Non-pigmented ciliary epithelial cell (primary cell): ENCODE measurements at places on chromosomes 7 and 10.

- no peak for DNase-seq
Observed at GRCh38 chr7:82838314-82838713, 324.4 kb downstream of the PCLO start.

GRCh38 chr10:133275684-133276092 lies 980 bp downstream of the ADAM8 start:
- DNase-seq = no peak

DNA sequence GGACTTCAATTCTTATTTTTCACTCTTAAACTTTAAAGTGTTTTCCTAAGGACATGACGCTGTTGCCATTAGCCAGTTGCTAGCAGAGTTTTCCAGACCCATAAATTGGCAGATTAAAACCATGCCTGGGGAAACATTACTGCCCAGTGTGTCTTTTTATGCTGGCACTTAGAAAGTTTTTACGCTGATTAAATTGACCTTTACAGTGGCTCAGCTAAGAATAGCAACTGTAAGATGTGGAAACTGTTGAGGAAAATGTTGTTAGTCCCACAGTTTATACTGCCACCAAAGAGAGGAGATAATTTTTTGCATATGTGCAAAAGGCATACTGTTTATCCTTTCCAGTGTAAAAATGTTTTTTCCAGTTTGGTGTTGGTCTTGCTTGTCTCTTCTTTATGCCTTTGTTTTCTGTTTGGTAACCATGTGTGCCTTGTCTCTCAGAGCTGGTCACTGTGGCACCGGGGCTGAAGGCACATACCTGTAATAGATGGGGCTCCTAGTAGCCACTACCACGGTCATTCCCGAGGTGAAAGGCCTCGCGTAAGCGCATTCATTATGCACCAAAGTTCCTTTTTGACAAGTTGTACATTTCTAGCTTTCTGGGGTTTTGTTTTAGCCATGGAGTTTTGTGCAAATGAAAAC lies 45.3 kb downstream of the CYP17A1 start:
- DNase-seq = no peak

DNA sequence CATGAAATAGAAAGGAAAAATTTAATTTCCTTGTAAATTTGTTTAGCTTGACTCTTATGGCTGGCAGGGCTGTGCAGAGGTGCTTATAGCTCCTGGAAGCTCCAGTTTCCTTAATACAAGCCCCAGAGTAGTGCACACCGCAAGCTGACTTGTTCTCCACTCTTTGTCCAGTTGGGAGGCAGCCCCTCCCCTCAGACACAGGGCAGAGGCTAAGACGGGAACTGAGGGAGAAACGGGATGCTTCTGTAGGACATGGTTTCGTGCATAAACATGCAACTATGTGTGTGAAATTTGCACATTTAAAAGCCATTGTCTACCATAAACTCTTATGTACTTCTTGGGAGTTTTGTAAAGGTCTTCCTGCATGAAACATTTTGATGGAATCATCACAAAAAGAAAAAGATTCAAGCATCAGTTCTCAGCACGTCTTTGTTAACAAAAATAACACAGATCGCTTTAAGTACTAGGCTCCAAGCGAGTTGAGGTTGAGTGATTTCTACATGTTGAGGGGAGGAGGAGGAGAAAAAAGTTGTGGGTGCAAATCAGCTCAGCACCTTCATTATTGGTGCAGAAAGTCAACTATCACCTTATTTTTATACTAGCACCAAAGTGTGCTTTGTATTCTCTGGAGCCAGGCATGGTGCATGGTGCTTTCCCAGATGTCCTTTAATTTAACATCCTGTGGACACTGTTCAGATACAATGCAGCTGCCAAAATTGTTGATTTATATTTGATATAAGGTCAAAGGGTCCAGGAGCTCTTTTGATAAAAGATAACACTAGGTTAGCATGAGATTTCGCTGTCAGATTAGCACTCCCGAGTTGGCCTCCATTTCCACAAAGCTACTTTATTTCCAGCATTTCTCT lies 124.5 kb downstream of the CHN2 start:
- no peak for DNase-seq

DNA sequence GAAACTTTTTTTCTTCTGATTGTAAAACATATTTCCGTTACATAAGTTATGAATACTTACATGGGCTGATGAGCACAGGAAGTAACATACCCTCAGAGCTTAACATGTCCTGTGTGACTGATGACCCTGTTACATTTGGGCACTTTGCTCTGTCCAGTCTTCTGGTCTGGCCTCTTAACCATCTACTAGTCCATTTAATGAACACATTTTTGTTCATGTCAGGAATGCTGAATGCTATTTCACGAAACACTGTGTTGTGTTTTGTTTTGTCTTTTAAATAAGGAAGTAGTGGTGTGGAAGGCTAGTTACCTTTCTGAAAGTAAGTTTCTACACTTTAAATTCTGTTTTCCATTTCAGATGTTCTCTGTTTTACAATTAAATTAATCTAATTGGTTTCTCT lies 77.7 kb downstream of the RBM33 start:
- no peak for DNase-seq

DNA sequence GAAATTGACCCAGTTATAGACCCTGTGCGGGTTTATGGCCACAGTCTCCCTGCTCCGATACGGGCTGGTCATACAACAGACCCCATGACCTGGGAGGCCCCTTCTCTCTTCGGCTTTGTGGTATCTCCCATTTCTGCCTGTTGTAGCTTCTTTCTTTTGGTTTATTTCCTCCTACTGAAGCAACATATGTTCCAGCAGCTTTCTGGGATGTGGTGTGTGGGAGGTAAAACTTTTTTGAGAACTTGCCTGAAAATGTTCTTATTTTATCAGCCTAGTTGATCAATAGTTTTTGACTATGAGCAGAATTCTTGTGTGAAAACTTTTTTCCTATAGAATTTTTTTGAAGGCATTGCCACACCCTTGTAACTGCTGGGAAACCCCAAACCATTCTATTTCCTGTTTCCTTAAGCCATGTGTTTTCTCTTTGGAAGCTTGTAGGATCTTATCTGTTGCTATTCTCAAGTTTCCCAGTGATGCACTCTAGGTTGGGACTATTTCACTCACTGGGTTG lies 80.0 kb downstream of the DAGLB start:
- no peak for DNase-seq

GRCh38 chr10:5691786-5692185 lies 7.1 kb downstream of the TASOR2 start:
- DNase-seq = no peak

DNA sequence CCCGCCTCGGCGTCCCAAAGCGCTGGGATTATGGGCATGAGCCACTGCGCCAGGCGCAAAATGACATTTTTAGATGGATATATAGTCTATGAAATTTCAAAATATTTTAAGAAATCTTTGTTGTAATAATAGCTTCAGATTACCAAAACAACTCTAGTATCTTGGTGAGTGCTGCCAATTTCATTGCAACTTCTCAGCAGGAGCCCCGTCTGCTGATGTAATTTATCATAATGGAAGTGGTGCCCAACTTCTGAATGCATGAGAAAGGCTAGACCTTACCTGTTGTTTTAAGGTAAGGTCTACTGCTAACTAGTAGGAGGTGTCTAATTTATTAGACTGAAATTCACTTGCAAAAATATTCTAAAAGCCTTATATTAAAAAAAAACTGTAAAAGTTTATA lies 20.0 kb downstream of the PDSS1 start:
- no peak for DNase-seq
